Jurkat, Clone E6-1 (cell line): ENCODE measurements at places on chromosomes 7 and 10.
A peak's percentile ranks its signal among the peaks of the same experiment; 100 is the strongest.

DNA sequence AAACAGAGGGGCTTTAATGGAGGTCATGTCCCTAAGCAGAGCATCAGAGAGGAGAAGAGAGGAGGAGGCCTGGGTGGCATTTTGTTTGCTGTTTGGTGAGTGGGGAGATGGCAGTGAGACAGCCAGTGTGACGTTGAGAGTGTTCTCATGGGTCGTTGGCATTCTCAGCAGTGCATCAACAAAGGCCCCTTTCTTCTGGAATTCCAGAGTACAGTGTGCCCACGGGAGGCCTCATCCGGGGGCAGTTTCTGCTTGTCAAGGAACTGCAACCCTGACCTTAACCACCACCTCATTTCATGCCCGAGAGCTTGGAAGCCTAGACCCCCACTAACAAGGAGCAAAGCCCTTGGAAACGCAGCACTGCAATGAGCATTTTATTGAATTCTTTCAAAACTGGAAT lies 92.9 kb downstream of the CELF2 start:
- no peak for DNase-seq

DNA sequence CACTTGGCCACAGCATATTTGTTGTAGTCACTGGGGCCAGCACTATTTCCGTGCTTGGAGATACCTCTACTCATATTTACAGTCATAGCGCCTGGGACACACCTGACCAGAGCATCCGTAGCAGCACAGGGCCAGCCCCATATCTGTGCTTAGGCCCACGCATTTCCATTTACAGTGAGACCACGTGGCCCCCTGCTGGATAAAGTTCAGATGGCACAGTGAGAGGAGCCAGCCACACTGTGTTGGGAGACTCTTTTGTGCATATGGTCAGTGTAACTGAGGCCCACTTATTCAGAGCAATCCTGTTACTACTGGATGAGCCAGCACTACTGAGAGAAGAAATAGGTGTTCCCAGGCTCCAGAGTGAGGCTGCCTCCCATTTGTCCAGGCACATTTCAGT lies 455.3 kb downstream of the REEP3 start:
- DNase-seq = peak; percentile 46

DNA sequence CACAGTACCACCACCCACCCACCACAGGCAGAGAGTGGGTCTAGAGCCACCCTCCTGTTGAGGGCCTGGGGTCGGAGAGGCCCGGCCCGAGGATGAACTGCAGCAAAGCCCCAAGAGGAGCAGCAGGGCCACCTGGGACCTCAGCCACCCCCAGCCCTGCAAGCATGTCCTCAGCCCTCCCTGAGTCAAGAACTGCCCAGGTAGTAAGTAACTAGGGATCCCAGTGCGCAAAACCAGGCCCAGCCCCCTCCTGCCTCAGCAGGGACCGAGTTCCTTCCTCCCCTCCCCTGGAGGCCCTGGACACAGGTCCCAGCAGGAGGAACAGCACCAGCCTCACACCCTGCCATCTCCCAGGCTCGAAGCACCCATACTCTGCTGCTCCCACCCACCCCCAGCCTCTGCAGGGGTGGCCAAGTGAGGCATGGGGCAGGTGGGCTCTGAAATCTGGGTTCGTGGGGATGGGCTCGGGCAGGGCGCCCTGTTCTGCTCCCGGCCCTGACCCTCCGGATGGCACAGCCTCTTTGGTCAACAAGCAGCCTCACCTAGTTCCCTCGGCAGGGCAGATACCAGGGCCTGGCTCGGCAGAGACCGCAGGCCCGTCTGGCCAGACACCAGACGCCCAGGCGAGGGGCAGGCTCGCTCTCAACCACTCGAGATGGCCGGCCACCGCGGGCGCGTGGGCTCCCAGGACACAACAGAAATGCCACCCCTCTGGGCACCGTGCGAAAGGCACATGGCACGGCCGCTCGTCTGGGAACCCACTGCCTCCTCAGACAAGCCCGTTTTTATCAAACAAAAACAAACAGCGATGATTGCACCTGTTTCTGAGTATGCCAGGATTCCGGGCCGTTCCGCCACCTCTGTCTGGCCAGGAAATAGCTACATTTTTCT lies 15.2 kb downstream of the PDGFA start:
- no peak for DNase-seq

- DNase-seq = peak; percentile 36
These were observed 46.1 kb upstream of the CACUL1 start for GRCh38 chr10:118800920-118801319.

GRCh38 chr10:103155471-103156085 lies 37.5 kb downstream of the NT5C2 start:
- no peak for DNase-seq

DNA sequence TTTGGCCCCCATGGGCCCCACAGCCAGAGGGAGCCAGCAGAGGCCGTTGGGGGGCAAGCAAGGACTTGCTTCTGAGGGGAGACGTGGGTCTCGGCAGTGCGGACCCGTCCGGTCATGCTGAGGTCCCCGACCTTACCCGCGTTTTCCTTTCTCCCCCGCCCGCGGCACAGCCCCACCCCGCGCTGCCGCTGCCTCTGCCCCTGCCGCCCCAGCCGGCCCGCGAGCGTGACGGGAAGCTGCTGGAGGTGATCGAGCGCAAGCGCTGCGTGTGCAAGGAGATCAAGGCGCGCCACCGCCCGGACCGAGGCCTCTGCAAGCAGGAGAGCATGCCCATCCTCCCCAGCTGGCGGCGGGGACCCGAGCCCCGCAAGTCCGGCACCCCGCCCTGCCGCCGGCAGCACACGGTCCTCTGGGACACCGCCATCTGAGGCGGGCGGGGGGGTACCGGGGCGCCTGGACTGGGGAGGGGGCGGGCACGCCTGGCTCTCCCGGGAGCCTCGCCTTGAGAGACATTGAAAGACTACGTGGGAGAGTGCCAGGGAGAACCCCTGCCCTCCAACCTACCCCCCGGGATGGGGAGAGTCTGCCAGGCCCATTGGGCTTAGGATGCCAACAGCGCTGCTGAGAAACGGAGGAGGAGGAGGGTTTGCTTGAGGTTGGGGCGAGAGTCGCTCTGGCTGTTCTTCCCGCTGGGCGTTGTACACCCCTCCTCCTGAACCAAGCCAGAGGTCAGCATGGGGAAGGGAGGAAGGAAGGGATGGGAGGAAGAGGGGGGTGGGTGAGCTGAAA lies 9.9 kb downstream of the NYAP1 start:
- DNase-seq = no peak

DNA sequence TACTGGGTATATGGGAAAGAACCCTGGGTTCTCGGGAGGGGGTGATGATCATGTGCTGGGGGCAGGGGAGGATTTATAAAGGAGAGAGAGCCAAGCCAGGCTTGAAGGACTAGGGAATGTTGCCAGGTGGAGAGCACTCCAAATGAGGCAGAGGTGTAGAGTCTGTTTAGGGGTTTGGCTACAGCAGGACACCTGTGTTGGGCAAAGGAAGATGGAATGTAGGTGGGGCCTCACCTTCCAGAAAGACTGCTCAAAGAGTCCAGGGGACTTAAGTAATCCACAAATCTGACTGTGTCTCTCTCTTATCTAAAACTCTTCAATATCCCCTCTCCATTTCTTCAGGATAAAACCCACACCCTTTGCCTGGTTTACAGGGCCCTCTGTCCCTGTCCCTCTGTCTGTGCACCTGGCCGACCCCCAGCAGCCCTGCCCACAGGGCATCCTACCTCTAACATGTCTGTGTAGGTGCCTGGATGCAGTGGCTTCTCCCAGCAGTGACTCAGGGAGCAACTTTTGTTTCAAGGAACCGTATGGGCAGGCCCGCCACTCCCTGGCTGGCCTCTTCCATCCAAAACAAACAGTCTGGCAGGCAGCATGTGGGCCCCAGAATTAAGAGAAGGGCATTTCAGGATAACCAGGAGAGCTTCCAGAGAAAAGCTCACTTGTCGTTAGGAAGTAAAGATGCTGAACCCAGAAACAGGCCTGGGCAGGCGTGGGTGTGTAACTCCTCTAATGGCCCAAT lies 10.6 kb upstream of the PLEKHA1 start:
- no peak for DNase-seq

- no peak for DNase-seq
These were observed 63.7 kb upstream of the STEAP1B start for GRCh38 chr7:22563621-22564241.

GRCh38 chr10:98309366-98310355 lies 41.7 kb upstream of the LOXL4 start:
- no peak for DNase-seq

DNA sequence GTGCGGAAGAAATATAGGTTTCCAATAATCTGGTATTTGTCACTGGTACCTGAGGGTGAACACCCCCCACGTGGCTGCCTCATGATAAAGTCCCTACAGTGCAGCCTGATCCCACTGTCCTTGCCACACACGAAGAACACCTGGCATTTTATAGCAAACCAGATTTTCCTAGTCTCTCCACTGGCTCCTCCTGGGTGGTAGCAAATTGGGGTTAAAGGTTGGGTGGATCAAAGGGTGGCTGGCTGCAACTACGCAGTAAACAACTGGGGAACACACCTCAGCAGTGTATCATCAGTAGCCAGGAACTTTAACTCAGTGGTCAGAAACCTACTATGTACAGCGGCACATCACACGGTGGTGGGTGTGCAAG lies 10.3 kb downstream of the SEPHS1 start:
- DNase-seq = no peak

GRCh38 chr7:105353752-105354328 lies 34.9 kb downstream of the SRPK2 start:
- DNase-seq = no peak

GRCh38 chr7:114832906-114833595 lies 88.8 kb upstream of the MDFIC start:
- no peak for DNase-seq

- no peak for DNase-seq
These were observed 79.5 kb downstream of the NEBL start for GRCh38 chr10:20817646-20818045.

GRCh38 chr10:58641095-58641531 lies 128.4 kb downstream of the BICC1 start:
- DNase-seq = no peak
